ENCODE measurements at places on chromosomes 6 and 20.

DNA sequence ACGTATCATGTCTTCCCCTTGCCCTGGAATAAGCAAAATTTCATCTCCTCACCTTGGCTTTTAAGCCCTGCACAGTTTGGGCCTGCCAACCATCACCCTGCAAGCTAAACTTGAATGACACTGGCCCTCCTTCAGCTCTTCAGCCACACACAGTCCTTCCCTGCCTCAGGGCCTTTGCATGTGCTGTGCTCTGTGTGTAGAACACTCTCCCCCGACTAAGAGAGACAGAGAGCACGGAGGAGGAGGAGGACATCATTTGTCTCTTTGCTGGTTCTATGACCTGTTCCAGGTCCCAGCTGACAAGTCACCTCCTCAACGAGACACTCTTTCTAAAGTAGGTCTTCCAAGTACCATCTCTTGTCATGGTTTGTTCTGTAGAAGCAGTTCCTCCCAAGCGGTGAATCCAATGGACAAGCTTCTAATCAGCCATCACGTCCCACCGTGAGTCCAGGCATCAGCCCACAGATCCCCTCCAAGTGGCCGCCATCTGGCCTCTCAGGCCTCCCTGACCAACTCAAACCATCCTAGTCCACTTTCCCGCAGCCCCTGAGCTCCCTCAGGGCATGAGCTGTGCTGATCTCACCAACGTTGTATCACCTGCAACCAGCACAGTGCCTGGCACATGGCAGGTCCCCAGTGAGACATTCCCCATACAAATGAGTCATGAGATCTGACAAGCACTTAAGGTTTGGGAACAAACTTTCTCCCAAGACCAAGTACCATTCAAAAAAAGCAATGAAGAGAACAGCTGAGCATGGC lies 30.5 kb downstream of the NFATC2 start:
- no peak for DNase-seq

- no peak for DNase-seq
These were observed 101.6 kb downstream of the DACT2 start for GRCh38 chr6:168217880-168218537.

GRCh38 chr20:1866834-1867233 lies 28.4 kb upstream of the SIRPA start:
- DNase-seq: no peak

- no peak for DNase-seq
These were observed 183.2 kb downstream of the SIM1 start for GRCh38 chr6:100281471-100281901.

DNA sequence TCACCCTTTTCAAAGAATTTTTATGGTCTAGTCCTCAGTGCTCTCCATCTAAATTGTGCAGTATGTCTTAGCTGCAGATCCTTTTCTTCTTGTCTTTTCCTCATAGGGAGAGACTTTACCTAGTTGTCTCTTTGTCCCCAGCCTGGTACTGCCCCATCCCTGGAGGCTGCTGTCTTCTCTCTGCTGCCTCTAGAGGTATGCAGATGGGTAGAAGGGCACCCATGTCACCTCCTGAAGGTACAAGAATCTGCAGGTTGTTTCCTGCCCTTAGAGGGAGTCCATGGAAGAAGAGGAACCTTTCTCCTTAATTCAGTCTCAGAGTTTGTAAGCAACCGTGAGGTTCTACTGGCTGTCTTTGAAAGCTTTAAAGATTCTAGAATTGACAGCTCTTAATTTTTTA lies 39.1 kb downstream of the MCM8 start:
- DNase-seq: no peak

- DNase-seq: no peak
These were observed 8.4 kb upstream of the ZBTB24 start for GRCh38 chr6:109491207-109491938.

- no peak for DNase-seq
These were observed 791.1 kb downstream of the MAFB start for GRCh38 chr20:39897781-39898466.

DNA sequence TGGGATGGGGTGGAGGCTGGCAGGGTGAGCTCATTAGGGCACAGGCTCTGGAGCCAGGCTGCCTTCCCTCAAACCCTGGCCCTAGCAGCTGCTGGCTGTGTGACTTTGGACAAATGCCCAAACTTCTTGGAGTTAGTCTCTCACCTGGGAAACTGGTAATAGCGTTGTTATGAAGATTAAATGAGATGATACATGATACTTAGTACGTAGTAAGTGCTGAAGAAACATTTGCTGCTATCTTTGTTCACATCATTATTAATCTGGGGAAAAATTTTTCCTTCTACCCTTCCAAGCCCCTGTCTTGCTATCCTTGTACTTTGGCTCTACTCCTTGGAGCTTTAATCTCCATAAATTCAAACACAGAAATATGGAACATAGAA lies 22.3 kb upstream of the PPARD start:
- no peak for DNase-seq

GRCh38 chr6:3359101-3359752 lies 97.6 kb downstream of the SLC22A23 start:
- DNase-seq: no peak
